ENCODE measurements at places on chromosomes 5 and 9. TPM values are rescaled to one million over a fixed set of nuclear protein-coding genes. Genes with fewer than 3 reads are reported as not detected.

TMEM267 gene
- 17.1 TPM for total RNA-seq

DRD1 gene
- total RNA-seq = not detected

DNA sequence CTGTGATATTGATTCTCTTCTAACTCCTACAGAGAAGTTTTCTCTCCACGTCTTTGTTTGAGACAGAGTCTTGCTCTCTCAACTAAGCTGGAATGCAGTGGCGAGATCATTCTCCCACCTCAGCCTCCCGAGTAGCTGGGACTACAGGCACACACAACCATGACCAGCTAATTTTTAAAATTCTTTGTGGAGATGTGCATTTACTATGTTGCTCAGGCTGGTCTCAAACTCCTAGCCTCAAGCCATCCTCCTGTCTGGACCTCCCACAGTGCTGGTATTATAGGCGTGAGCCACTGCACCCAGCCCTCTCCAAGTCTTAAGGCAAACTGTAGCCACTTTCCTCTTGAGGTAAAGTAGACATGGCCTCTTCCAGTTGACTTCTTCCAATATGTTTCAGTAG lies 72.2 kb downstream of the SNX18 start:
- DNase-seq = no peak
- H3K27me3 ChIP-seq = no peaks in the 10 kb centered on the region
- no peak overlapping the region for H3K4me3 ChIP-seq
- H3K27ac ChIP-seq = no peak overlapping the region
- H3K4me1 ChIP-seq = no peaks in the 10 kb centered on the region
- peaks cover 1% of the 10 kb centered on the region for H3K36me3 ChIP-seq

GRCh38 chr9:32403567-32404260 lies 19.3 kb downstream of the ACO1 start:
- no peak for DNase-seq
- no peaks in the 10 kb centered on the region for H3K4me1 ChIP-seq
- H3K27me3 ChIP-seq = no peaks in the 10 kb centered on the region
- H3K27ac ChIP-seq = no peak overlapping the region

GRCh38 chr5:64206653-64207052 lies 41.0 kb downstream of the RNF180 start:
- H3K4me1 ChIP-seq = no peaks in the 10 kb centered on the region
- H3K4me3 ChIP-seq = no peak overlapping the region
- no peak for DNase-seq
- no peaks in the 10 kb centered on the region for H3K36me3 ChIP-seq
- peaks cover 4% of the 10 kb centered on the region for H3K27me3 ChIP-seq

- H3K27ac ChIP-seq = no peak overlapping the region
- H3K27me3 ChIP-seq = no peaks in the 10 kb centered on the region
- no peak for DNase-seq
- no peak overlapping the region for H3K4me3 ChIP-seq
These were observed 2084.5 kb upstream of the C9orf72 start for GRCh38 chr9:29657821-29658220.

DNA sequence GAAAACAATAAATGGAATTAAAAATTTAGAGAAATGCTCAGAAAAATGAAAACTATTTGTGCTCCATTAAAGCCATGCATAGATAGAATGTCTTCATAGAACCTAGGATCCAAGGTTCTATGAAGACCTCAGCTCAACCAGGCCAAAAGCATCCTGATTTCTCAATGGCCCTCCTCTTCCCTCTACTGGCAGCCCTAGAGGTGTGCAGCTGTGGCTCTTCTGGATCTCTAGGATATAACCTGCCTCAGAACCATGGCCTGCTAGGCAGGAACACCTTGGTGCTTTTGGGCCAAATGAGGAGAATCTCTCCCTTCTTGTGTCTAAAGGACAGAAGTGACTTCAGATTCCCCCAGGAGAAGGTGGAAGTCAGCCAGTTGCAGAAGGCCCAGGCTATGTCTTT lies 15.1 kb downstream of the IFNA1 start:
- peaks cover 2% of the 10 kb centered on the region for H3K27me3 ChIP-seq
- H3K36me3 ChIP-seq = no peaks in the 10 kb centered on the region
- DNase-seq = peak; percentile 37

DNA sequence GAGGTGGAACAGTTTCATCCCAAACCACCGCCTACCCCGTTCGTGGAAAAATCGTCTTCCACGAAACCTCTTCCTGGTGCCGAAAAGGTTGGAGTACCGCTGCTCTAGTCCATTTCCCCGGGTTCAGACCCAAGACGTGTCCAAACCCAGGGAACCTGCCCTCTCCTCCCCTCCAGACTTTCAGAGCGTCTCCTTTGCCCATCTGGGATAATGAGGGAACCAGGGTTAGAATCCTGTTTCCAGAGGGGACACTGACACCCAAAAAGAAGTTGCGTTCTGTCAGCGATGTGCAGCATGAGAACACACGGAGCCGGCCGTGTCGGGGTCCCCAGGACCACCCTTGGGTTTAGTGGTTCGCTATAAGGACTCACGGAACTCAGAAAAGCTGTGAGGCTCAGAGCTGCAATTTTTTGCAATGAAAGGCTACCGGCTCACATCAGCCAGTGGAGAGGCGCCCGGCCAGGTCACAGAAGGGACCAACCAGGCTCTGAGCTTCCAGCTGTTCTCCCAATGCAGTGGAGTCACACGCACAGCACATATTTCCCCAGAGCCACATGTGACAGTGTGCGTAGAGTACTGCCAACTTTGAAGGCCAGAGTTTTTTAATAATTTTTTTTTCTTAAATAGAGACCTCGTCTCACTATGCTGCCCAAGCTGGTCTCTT lies 19.4 kb downstream of the LAMC3 start:
- no peak for DNase-seq
- no peak overlapping the region for H3K27ac ChIP-seq
- H3K27me3 ChIP-seq = peaks cover 3% of the 10 kb centered on the region
- no peaks in the 10 kb centered on the region for H3K4me1 ChIP-seq

PCDHB9 gene
- not detected for total RNA-seq

NUTM2G gene
- not detected for total RNA-seq

- H3K27me3 ChIP-seq = peaks cover 15% of the 10 kb centered on the region
- no peaks in the 10 kb centered on the region for H3K36me3 ChIP-seq
- no peaks in the 10 kb centered on the region for H3K4me1 ChIP-seq
- H3K27ac ChIP-seq = no peak overlapping the region
These were observed 10.5 kb upstream of the LHFPL2 start for GRCh38 chr5:78659114-78659513.

KIF4B gene
- 0.05 TPM for total RNA-seq

Measured in activated CD4-positive, alpha-beta T cell treated with anti-CD3 and anti-CD28 coated beads for 36 hours (primary cell).